ENCODE measurements at places on chromosomes 1 and 21. TPM values are rescaled to one million over a fixed set of nuclear protein-coding genes. Genes with fewer than 3 reads are reported as not detected.

DIRAS3 gene
- total RNA-seq: 78.9 TPM

FAM163A gene
- total RNA-seq: 0.05 TPM

FOXO6 gene
- not detected for total RNA-seq

CD1D gene
- total RNA-seq: 3.0 TPM

AGT gene
- total RNA-seq: 0.09 TPM

SLC22A15 gene
- 4.5 TPM for total RNA-seq

CHIA gene
- total RNA-seq: not detected

C1QB gene
- not detected for total RNA-seq

TMEM269 gene
- not detected for total RNA-seq

FCER1G gene
- 0.59 TPM for total RNA-seq

F13B gene
- total RNA-seq: not detected

LAD1 gene
- total RNA-seq: not detected

S100A11 gene
- 33.0 TPM for total RNA-seq

KRTAP19-1 gene
- not detected for total RNA-seq

CLIC4 gene
- 353 TPM for total RNA-seq

MYCL gene
- total RNA-seq: 2.1 TPM

NECTIN4 gene
- 1.8 TPM for total RNA-seq

ZNF326 gene
- total RNA-seq: 7.7 TPM

CCDC27 gene
- not detected for total RNA-seq

NTNG1 gene
- total RNA-seq: 2.2 TPM

AKR7A3 gene
- 0.28 TPM for total RNA-seq

GPR3 gene
- total RNA-seq: 0.89 TPM

CYP4Z1 gene
- total RNA-seq: not detected

BMP8A gene
- total RNA-seq: 0.32 TPM

HPCA gene
- total RNA-seq: not detected

CELSR2 gene
- total RNA-seq: 3.0 TPM

ADGRB2 gene
- total RNA-seq: 28.5 TPM

LHX4 gene
- total RNA-seq: under 0.01 TPM

KIF26B gene
- 71.3 TPM for total RNA-seq

CELA2B gene
- not detected for total RNA-seq

AADACL4 gene
- not detected for total RNA-seq

WNT3A gene
- total RNA-seq: not detected

TTLL7 gene
- 38.6 TPM for total RNA-seq

FAM151A gene
- not detected for total RNA-seq

C1QA gene
- total RNA-seq: not detected

C1orf185 gene
- total RNA-seq: not detected

MRPL55 gene
- 43.6 TPM for total RNA-seq
